ENCODE measurements at places on chromosomes 3 and 15.

GRCh38 chr15:88658972-88659931 lies 20.4 kb downstream of the ISG20 start:
- DNase-seq = no peak

DNA sequence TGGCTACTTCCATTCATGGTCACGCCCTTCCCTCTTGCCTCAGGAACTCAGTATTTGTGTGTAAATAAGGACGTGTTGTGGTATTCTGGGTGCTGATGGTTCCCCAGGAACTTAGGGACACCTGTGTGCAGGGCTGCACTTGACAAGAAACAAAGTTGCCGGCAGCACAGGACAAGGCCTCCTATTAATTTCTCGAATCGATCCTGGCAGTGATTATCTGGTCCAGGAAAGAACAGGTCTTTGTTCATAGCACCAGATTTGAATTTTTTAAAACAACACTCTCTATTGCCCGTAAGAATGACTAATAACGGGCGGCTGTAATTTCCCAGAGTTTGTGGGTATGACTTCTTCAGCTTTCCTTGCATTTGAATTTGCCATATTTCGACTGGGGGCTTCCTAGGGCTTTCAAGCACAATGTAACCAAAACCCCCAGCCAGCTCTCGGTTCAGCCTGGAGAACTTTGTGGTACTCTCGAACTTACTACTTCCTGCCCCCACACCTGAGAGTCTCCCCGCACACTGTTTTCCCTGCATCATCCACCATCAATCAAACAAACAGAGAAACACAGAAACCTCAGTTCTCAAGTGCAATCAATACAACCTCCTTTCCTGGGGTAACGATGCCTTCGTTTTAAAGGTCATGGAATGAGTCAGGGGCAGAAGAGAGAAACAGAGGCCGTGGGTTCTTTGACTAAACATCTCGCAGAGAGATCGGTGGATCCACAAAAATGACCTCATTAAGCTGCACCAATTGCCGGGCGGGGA lies 241.7 kb upstream of the ICE2 start:
- no peak for DNase-seq

DNA sequence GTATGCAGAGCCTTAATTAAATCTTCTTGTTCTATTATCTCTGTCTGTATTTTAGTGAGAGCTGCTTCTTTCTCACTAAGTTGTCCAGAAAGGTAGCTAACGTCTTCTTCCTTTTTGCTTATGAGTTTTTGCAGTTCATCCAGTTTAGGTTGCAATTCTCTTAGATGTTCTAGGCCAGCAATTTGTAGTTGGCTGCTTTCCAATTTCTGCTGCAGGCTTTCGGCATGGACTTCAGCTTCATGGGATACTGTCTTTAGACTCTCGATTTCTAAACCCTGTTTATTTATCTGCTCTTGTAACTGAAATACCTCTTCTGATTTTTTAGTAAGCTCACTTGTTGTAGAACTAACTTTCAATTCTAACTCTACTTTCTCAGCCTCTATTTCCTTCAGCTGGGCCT lies 35.5 kb upstream of the HCLS1 start:
- no peak for DNase-seq

GRCh38 chr3:116432795-116433194 lies 12.5 kb downstream of the LSAMP start:
- DNase-seq = no peak

DNA sequence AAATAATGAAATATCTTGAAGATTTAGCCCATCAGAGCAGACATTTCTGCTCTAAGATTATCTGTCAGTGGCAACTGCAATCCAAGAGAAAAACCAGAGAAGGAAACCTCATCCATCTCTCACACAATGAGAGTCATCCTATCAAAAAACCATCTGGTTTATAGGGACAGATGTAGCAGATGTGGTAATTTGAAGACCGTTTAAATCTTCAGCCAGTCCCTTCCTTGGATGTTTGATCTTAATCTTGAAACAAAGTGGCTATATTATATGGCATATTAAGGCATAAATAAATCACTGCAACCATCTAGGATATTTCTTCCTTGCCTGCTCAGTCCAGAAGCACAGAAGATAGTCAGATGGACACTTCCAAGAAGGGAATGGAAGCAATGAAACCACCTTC lies 305.3 kb downstream of the MAGI1 start:
- no peak for DNase-seq

GRCh38 chr15:40327457-40327856 lies 4.0 kb downstream of the INAFM2 start:
- no peak for DNase-seq

GRCh38 chr15:44441095-44441501 lies 13.7 kb downstream of the CTDSPL2 start:
- no peak for DNase-seq

- DNase-seq = no peak
Measured at GRCh38 chr3:106703524-106703923, 673.7 kb upstream of the CCDC54 start.

DNA sequence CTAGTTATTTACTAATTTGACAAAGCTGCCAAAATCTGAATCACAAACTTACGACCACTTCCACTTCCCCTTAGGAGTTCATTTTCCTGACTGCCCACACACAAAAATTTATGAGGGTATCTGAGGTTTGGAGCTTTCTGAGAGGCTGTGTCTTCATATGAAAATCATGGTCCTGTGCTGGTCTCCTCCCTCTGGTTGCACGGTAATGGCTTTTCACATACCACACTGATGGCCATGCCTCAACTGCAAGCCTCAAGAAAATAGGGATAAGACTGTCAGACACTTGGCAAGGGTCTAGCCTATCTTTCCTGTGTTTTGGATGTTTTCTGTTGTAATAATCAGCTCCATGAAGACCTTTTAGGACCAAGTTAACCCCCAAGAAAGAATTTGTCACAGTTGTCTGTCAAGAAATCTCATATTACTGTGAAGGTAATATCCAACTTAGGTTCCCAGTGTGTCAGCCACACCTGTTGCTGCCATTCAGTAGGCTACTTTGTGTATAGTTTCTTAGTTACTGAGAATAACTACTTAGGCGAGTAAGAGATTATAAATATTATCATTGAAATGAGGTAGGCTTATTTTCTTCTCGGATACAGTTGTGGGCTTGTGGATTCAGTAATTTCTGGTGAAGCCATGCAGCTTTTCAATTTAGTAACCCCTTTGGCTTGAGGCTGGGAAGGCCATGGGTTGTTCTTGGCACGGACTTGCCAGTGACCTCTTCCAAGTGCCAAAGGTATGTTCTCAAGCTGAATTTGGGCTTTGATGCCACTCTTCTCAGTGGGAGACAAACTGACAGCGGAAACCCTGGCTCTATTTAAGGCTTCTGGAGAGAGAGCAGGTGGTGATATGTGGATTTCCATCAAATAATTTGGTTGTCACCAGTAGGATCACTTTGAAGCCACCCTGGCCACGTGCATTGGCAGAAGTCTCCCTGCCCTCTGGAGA lies 101.1 kb downstream of the RYR3 start:
- DNase-seq = no peak

- no peak for DNase-seq
Measured at GRCh38 chr3:132346841-132347736, 29.9 kb downstream of the ACP3 start.

GRCh38 chr3:16383864-16384263 lies 118.9 kb downstream of the OXNAD1 start:
- no peak for DNase-seq

GRCh38 chr15:79430901-79431635 lies 1.1 kb upstream of the MINAR1 start:
- DNase-seq = no peak

DNA sequence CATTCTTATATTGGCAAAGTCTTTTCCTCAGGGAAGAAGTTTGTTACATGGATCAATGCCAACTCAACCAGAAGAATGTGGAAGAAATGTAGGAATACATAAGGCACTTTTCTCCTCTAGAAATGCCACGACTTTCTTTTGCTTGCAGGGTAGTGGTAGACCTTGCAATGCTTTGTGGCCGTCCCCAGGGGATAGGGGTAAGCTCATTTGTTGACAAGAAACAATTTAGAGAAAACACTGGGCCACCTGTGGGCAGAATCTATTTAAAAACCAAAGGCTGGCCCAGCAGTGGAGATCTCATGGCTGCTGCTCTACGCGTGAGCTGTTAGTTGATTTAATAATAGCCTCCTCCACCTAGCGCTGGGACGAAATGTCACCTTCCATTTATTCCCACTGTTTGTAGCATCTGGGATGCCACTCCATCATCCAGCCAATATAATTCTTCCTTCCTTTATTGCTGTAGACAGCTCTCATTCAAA lies 64.6 kb upstream of the PFN2 start:
- no peak for DNase-seq

DNA sequence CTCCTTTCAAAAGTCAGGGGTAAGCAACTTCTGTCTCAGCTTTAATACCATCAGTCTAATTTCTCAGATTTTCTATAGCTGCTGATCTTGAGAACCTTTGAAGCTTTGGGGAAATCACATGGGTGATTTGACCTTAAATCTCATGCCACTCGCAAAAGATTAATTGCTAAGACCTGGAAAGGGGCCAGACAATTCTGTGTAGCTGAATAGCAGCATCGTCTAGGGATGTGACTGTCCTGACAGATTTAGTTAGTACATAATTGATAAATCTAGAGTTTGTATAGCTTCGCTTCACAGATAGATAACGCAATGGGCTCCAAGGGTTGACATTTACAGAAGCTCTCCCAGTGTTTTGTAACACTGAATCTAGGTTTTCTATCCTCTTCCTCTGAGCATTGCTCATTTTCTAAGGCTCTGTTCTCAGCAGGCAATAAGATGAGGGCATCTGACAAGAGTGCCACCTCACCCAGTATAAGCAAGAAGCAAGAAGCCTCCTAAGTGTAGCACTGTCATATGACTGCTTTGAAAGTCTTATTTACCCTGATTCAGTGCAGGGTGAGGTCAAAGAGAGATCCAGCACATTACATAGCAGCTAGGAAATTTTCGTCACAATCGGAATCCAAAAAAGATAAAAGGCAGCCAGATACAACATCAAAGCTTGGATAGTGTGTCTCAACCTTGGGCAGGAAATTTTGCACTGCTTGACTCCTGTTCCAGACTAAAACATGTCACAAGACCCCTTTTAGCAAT lies 47.7 kb upstream of the DUT start:
- DNase-seq = no peak

GRCh38 chr3:23276913-23277658 lies 74.0 kb downstream of the UBE2E2 start:
- DNase-seq = no peak

DNA sequence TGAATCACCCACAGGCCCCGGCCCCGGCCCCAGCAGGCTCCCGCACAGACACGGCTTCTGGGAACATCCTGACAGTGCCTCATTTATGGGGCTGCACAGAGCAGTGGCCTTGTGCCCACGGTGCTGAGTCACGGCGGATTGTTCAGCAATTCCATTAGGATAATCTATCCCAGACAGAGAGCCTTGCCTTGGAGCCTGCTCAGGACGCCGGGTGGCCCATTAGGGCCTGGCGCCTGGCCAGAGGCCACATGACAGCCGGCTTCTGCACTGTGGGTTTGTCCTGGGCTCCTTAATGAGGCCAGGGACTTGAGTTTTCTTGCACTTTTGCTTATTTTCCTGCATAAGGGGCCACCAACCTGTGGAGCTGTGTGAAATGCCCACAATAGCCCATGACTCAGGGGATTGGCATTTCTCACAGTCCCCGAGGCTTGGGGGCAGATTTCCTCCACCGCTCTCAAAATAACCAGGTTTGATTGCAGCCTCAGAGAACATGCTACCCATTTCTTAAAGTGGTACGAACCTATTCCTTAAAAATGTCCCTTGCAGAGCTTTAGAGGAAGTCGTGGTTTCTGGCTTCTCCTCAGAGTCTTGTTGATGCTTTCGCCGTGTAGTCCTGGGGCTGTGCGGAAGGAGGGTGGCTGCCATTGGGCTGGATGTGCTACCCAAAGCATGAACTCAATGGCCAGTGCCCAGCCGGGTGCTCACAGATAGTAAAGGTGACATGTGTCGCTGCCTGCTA lies 19.0 kb downstream of the SYNM start:
- DNase-seq = peak; percentile 82

- no peak for DNase-seq
Measured at GRCh38 chr3:122246199-122246598, 62.7 kb downstream of the CASR start.

- no peak for DNase-seq
Measured at GRCh38 chr15:97168704-97169475, 791.6 kb upstream of the ARRDC4 start.

DNA sequence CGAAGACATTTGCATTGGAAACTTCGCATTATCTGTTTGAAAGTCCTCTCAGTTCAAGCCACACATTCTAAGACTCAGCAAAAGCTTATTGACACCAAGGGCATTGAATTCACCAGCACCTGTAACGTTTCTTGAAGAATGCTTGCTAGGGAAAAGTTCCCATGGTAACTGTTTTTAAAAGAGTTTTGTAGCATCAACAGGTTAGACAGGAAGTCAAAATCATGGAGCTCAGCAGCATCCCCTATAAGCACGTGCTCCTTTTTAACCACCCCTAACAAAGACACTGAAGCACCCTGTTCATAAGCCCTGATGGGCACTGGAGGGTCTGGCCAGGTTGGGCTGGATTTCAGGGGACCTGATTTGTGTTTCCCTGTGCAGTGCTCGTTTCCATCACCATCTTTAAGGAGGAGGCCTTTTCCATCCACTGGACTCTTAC lies 229.7 kb upstream of the BHLHE40 start:
- no peak for DNase-seq

DNA sequence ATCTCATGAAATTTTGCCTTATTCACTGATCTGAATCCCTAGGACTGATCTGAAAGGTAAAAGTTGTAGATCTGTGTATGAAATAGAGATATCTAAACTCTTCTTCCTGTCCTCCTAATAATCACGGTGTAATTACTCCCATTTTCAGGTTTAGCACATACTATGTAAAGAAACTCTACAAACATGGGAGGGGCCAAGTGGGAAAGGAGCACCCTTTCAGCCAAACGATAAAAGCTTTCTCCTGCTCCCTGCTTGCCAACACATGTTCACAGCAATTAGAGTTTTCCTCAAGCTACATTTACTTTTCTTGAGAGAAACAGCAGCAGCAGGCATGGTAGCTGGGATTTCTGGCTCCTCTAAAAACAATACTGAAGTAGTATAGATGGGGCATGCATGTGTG lies 71.6 kb downstream of the CHAC1 start:
- DNase-seq = no peak

- no peak for DNase-seq
Measured at GRCh38 chr3:194212845-194213331, 76.9 kb downstream of the HES1 start.

DNA sequence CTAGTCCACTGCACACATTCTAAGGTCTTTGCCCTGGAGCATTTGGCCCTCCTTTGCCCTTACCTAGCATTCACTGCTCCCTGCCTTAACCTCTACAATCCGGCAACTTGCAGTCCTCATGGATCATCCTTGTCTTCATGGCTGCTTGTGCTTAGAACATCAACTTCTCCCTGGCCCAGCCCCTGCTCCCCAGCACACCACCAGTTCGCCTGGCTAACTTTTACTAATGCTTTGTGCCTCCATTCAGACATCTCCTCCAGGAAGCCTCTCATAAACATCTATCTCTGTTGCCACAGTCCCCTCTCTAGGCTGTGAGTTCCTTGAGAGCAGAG lies 57.1 kb downstream of the AAGAB start:
- no peak for DNase-seq

Data from fibroblast of the conjunctiva (primary cell).